Inflammatory macrophage (primary cell): ENCODE measurements at places on chromosomes 4 and X.

DNA sequence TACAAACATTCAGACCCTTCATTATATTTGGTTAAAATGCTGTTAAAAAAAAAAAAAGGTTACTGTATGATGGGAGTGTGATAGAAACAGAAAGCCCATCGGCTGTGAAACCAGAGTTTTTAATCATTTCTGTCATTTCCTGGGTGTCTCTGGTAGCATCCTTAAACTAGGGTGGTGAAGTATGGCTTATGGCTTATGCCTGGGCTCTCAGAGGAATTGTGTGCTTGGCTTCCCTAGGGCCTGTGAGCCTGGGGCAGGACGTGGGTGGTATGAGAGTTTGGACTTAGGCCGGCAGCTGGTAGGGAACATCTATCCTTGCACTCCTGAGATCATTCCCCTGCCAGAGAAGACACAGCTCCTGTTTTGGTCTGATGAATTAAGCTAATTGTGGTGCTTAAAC, 52.2 kb downstream of the DCUN1D4 start:
- no peak for DNase-seq

DNA sequence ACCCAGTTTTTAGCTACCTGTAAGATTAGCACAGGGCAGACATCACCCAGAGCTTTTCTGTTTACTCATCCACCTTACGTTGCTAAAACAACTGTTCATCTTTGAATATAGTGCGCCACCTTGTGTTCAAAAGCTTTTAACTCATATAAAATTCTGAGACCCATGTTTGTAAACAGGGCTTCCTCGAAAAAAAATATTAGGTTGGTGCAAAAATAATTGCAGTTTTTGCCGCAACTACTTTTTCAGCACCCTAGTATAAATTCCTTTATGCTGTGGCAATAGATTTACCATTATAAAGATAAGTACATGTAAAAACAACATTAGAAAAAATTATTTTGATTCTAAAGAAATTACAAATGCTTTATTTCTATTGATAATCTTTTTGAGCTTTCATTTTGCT, 147.9 kb downstream of the LRBA start:
- DNase-seq: peak; percentile 89

GRCh38 chr4:17468619-17469221, 43.2 kb downstream of the QDPR start:
- DNase-seq: peak; percentile 34

DNA sequence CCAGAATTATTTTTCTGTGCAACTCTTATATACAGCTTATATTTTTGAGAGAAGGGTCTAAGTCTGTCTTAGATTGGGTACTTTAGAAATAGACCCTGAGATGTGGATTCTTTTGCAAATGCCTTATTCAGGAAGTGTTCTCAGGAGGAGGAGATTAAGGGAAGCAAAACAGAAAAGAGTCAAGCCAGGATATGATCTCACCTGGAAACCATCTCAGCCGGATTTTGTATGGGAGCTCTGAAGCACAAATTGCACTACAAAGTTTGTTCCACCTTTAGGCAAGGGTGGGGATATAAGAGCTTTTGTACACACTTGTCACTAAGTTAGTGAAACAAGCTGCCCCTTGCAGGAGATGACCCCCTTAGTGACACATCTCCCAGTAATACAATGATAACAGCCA, 121.2 kb upstream of the GRPR start:
- no peak for DNase-seq

DNA sequence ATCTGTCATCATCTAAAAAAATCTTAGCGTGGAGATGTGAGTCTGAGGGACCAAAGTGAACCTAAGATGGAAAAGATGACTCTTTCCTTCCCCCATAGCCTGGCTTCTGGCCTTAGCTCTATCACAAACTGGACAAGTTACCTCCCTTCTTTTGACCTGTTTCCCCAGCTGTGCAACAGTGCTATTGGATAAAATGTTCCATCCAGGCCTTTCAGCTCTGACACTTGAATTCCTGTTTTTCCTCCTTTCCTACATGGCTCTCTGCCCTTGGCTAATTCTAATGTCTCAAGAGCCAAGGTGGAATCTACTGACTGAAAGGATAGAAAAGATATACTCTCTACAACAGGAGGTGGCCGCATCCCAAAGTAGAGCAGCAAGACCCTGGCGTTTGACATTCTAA, 84.5 kb upstream of the ARHGEF9 start:
- no peak for DNase-seq

DNA sequence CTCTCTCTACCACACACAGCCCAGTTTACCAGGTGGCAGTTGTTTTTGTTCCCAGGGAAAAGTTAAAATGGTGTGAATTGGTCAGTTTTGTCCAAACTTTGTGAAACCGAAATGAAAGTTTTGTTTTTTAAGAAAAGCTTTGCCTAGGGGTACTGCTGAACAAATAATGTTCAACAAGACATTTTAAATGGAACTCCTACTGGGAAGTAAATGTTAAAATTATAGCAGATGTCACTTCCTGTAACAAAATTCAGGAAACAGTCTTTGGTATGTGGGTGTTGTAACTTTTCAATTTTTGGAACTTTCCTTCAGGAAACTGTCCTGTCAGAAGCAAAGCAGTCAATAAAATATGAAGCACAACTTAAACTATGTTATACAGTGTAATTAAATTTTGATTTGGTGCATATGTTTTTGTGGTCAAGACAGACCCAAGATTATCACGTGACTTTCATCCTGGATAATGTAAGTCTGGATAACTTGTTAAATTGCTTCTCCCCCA, 79.5 kb downstream of the AFF1 start:
- DNase-seq: peak; percentile 69

- no peak for DNase-seq
Observed at GRCh38 chr4:52939325-52939724, 77.2 kb downstream of the RASL11B start.

DNA sequence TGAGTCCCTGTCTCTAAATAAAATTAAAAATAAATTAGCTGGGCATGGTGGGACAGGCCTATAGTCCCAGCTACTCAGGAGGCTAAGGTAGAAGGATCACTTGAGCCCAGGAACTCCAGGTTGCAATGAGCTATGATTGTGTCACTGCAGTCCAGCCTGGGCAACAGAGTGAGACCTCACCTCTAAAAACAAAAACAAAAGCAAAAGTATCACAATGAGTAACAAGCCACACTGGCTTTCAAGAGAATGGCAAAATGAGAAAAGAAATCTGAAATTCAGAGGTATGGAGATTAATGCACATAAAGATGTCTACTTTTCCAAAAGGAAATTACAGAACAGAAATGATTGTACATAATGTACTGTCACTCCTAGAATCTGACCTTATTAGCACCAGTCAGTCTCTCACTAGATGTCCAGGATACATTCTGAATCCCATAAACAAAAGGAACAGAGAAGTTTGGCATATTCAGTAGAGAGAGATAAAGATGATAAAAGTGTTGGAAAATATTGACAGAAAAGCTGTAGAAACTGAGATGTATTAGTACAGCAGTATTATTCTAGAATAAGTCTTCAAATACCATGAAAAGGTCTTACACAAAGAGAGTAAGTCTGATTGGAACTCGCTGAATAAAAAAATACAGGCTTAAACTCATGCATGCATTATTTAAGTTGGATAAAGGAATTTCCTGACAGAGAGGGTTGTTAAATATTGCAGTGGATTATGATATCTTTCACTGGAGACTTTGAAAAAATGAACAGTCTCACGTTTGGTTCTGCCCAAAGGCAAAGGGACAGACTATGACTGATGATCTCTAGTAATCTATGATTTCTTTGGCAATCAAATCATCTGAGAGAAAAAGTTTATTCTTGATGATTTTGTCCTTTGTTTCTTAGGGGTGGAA, 102.5 kb downstream of the SH3RF1 start:
- DNase-seq: no peak

DNA sequence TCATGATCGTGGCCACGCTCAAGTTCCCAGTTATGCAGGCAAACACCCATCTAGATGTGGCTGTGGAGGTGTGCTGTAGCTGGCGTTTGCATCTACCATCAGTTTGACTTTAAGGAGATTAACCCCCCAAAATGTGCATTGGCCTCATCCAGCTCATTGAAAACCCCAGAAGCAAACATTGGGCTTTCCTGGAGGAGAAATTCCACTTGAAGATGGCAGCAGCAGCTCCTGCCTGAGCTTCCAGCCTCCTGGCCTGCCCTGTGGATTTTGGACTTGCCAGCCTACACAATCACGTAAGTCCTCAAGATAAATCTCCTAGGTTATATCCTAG, 30.2 kb upstream of the SLC25A6 start:
- no peak for DNase-seq

DNA sequence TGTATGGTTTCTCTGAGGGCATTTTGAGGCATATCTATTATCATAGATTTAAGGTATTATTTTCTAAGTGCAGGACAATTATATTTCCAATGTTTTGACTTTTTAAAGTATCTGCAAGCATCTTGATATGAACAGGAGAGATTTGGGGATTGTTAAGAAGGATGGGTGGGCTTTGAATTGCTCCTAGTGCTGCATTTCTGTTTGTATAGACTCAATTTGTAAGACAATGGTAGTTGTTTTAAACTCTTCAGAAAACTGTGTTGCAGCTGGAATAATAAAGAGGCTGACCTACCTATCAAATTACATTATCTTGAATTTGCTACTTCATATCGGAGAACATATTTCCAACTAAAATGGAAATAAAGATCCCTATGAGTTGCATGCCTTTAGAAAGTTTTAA, 570.3 kb downstream of the ADGRL3 start:
- DNase-seq: no peak

DNA sequence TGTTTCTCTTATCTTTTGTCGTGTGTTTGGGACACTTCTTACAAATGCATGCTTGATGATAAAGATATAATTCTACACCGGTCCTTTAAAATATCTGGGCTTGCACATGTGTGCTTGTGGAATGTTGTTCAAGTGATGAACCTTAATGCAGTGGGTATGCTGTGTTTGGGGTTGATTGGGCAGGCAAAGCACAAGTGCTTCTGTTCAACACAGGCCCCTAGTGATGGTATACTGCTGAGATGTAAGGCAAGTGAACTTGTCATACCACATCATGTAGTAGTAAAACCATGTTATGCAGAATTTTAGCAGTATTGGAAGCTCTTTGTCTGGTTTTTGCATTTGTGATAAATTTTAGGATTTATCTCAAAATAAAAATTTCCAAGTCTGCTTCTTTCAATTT, 23.9 kb downstream of the TBC1D19 start:
- DNase-seq: no peak

DNA sequence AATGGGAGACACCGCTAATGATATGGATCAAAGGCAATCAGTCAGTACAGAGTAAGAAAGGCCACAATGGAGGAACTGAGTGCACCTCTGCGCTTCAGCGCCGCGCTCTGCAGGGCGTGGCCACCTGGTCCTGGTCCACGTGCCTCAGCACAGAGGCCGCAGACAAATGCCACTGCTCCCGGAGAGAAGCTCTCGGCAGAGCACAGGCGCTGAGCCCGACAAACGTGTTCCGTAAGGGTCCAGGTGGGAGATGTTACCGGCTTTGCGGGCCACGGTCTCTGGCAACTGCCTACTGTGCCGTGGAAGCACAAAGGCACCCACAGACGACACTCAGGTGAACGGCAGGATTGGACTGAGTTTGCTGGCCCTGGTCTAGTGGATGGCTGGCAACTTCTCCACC, 68.9 kb downstream of the ACOX3 start:
- DNase-seq: no peak

GRCh38 chr4:139266583-139267257, 13.3 kb downstream of the MGARP start:
- peak; percentile 80 for DNase-seq

DNA sequence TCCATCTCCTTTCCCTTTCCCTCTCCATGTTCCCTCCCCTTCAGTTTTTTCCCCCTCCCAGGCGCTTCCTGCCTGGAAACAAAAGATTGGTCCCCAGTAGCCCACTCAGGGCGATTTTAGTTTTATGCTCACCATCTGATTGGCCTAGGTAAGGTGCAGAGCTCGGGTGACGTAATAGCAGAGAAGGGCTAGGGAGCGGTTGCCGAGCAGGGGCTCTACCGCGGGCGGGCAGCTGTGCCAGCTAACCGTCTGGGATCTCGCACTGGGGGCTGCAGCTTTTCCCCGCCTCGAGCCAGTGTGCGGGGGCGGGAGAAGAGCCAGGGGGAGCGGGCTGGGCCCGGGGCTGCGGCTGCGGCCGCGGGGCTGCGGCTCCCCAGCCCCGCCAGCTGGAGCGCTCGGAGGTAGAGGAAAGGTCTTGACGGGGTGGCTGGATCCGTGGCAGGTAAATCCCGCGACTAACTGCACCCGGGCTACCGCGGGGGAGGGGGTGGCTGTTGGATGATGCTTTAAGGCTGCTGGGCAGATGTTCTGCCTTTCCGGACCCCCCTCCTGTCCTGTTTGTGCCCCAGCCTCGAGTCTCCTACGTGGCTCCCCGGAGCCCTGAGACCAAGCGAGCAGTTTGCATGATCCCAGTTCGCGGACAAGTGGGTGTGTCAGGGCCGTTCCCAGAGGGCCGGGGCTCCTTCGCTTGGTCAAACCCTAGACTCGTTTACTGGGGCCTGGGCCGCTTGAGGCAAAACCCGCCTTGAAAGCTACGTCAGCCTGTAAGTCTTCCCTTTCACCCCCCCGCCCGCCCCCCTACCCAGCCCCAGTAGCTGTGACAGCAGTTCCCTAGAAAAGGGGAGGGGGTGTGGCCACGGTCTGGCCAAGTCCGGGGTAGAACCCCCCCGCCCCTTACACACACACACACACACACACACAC, at the start of gene PAK3:
PAK3 (plus strand) TSS at position 218 of the 922 bp plus-strand sequence. CDS start 26,913 bp downstream, outside the sequence.
- no peak for DNase-seq
